Stimulated activated CD8-positive, alpha-beta memory T cell treated with anti-CD3 and anti-CD28 coated beads, Interleukin-7, amount 100 ng/mL, for 48 hours (primary cell): ENCODE measurements at places on chromosomes 5 and 9.

DNA sequence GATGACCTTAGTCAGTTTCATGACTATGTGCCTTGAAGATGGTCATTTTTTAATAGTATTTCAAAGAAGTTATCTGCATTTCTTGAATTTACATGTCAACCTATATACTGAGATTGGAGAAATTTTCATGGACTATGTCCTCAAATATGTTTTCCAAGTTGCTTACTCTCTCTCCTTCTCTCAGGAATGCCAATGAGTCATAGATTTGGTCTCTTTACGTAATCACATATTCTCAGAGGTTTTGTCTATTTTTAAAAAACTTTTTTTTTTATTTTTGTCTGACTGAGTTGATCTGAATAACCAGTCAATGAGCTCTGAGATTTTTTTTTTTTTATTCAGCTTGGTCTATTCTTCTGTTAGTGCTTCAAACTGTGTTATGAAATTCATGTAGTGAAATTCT is 374.7 kb upstream of the GRIN3A start:
- DNase-seq = no peak

DNA sequence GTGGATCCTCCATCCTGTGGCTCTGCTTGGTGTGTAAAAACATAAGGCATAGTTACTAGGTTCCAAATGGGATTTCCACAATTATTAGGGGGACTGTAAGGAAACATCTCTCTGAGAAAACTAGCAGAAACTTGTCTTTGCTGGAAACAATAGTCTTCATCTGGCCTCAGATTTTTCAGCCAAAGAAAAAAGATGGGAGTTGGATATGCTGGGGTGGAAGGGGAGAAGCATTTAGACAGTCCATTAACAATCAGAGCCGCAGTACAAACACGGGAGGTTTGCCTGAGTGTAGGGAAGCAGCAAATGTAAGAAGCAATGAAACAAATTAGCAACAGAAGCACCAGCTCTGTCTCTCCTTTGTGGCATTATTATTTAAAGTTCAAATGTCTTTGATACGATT is 402.7 kb upstream of the ZNF608 start:
- DNase-seq = no peak

DNA sequence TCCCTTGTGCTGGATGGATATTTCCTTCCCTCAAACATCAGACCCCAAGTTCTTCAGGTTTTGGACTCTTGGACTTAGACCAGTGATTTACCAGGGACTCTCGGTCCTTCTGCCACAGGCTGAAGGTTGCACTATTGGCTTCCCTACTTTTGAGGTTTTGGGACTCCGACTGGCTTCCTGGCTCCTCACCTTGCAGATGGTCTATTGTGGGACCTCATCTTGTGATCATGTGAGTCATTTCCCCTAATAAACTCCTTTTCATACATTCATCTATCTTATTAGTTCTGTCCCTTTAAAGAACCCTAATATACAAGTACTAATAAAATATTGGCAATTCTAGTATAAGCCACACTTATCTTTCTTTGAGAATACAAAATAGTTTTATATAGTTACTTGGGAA is 1078.9 kb downstream of the CDH12 start:
- no peak for DNase-seq

GRCh38 chr5:2112173-2113025 is 229.7 kb upstream of the IRX4 start:
- DNase-seq = no peak

DNA sequence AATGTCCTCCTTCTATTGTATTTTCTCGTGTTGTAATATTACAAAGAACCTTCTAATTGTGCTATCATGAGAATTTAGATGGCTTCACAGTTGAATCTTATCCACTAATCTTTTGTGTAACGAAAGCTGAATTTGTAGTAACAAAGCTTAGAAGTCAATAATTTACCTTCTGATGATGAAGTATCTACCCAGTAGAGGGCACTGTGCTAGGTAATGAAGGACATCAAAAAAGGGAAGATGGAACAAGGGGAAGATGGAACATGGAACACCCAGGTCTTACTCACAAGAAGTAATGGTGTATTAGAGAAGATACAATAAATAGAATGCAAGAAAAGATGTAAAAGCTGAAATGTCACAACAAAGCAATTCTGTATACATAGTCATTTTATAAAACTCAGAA is 131.0 kb upstream of the CCNG1 start:
- DNase-seq = no peak

DNA sequence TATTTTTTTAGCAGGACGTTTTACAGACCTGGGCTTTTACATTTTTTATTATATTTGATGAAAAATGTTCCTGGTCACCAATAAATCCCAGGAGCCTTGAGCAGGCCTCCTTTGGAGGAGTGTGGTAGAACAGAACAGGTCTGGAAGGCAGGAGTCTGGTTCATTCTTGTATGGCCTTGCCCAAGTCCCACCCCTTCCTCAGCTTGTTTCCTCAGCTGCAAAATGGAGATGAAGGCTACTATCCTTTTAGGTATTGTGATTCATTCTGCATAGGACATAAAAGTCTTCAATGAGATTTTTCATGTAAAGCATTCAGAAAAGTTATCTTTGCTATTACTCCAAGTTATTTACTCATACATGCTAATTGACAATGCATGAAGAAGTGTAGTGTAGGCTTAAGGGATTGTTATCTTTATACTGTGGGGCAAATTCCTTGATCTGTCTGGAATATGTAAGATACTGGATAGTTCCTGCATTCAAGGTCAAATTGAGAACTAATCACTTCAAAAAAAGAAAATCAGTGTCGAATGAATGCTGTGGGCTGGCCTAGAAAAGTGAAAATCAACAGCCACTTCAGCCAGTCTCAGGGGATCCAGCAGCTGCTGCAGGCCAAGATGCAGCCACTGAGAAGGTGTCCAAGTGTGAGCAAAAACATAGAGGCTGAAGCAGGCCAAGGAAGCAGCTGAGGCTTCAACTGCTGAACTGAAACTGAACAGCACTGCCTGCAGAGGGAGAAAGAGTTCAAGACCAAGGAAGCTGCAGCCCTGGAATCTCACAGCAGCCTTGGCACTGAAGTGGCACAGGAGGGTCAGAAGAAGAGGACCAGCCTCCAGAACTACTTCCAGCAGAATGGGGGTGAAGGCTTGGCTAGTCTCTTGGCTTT is 15.5 kb upstream of the SLC36A3 start:
- DNase-seq = no peak

DNA sequence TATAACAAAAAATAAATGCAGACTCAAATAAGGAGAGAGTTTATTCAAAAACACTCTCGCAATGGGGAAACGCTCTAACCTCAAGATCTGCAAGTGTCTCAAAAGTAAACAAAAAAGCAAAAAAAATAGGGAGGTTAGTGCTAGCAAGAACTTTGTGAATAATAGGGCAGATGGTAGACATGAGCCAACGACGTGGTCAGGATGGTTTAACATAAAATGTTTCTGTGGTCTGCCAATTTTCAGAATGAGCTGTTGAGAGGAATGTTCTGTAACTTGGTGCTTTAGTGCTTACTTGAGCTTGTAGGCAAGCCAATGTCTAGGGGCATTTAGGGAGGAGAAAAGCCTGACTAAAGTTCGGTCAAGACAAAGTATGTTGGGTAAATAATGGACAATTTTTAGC is 1813.9 kb upstream of the CDH6 start:
- DNase-seq = no peak

DNA sequence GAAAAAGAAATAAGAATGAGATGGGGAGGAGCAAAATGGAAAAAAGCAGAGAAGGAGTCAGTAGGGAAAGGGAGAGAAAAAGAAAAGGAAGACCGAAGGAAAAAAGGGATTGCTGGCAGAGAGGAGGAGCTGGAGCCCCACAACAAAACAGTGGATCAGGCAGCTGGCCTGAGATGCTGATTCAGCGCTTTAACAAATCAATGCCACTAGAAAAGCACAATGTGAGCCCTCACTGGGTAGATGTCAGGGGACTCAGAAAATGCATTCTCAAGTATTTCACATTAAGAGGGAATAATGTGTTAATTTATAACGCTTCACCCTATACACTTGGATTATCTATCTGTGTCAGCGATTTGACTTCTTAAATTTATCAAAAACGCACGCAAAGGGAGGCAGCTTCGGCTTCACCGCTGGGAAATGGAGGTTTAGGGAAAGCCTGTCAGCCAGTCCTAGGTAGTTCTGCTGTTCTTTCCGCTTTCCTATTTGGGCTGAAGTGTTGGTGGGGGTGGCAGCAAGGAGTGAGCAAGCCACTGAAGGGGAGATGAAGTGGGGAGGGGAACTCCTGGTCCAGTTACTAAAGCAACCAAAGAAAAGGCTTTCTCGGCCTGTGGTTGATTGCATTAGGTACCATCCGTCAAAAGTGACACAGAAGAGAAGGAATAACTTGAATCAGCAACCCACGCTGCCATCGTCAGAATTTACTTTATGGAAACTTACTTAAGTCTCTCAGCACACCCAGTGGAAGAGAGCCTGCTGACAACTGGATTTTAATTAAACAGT is 161.6 kb downstream of the BNC2 start:
- no peak for DNase-seq

DNA sequence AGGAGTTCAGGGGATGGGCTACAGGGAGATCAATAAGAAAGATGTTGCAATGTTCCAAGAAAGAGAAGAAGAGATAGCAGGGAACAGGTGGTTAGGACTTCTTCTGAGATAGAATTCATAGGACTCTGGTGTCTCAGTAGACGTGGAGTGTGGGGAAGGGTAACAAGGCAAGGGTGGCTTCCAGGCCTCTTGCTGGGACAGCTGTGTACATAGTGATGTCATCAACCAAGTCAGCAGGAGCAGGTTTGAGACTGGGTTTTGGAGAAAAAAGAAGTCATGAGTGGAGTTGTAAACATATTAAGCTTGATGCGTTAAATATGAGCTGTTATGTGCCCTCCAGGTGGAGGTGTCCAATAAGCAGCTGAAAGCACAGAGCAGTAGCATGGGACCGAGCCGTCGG is 211.8 kb upstream of the RASEF start:
- DNase-seq = no peak

- no peak for DNase-seq
Measured at GRCh38 chr5:161312882-161313281, 233.6 kb downstream of the GABRB2 start.

DNA sequence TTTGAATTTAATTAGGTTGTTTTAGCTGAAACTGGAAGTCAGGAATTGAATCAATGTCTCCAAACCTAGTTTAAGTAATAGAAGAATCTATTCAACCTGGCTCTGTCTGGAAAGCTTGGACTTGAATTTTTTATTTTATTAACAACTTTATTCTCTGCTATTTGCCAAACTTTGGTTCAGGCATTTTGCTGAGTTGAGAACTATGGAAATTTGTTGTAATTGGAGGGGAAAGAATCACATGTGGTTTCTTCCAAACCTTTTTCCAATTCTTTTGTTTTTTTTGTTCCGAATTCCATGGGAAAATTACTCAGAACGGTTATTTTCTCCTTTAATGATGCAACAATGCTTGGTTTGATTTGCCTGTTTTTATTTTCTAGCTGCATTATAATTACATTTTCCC is 98.2 kb upstream of the RPS23 start:
- DNase-seq = no peak

- no peak for DNase-seq
Measured at GRCh38 chr5:179759581-179760551, 27.2 kb downstream of the MAML1 start.

DNA sequence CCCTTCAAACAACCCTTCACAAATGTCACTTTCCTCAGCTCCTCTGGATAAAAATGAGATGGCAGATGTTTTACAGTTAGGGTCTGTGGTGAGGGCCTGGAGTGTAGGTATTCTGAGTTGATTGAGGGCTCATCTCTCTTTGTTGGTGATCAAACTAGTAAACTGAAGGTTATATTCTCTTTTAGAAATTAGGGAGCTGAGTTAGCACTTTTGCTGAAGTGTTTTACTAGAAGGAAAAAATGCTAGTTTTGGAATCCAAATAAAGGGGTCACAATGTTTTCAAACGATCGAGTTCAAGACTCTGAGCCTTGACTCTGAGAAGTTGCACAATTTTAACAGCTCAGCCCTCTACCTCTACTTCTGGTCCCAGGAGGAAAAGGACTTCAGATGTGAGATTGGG is 23.4 kb downstream of the RHOBTB3 start:
- no peak for DNase-seq

DNA sequence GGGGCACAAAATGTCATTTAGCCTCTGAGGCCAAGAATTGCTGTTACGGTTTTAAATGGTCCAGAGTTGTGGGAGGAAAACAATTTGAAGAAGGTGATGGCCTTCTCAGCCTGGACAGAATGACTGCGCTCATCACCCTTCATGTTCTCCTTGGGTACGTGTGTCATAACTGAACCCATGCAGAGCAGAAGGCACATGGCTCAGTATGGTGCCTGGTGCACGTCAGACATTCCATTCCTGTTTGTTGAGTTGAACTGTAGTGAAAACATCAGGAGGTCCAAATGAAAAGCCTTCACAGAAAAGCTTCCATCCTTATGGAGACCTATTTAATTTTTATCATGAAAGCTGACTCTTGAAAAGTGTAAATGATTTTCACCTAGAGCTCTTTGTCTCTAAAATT is 133.2 kb downstream of the CFAP90 start:
- DNase-seq = no peak

GRCh38 chr5:133285583-133286021 is 233.8 kb downstream of the HSPA4 start:
- no peak for DNase-seq

DNA sequence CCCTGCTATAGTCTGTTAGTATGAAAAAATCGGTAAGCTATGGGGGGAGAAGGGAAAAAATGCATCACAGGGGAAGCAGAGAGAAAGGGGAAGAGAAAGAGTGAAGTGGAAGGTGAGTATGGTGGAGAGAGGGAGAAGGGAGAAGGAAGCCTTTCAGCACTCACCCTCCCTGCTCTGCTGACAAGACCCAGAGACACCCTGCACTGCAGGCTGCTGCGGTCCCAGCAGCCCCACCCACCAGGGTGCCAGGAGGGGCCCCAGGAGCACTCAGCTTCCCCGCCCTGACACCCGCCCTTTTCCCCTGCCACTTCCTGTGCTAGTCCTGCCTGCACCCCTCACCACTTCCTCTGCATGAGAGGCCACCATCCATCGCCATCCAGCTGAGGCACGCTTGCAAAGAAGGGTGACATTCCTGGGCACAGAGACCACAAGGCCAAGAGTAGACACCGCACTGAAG is 12.7 kb downstream of the STK10 start:
- DNase-seq = peak; percentile 87

GRCh38 chr5:53479045-53479589 is 1.3 kb upstream of the FST start:
- DNase-seq = no peak

- DNase-seq = peak; percentile 9
Measured at GRCh38 chr5:72817076-72817481, 618 bp downstream of the TNPO1 start.

- no peak for DNase-seq
Measured at GRCh38 chr9:37413311-37413710, 9.2 kb upstream of the GRHPR start.

DNA sequence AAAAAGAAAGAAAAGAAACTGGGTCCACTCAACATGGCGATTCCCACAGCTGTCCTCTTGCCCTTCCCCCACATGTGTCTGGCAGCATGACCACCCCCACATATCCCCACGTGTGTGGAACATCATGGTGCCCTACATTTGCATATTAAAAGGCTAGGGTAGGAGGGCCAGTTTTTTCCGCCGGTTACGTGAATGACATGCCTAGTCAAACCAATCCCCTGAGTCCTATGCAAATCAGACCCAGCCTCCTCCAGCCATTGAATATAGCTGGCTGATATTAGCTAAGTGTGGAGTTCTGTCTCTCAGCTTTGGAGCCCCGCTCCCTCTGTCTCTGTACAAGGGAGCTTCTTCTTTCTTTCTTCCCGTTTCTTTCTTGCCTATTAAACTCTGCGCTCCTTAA is 33.0 kb upstream of the CCDC112 start:
- no peak for DNase-seq

- no peak for DNase-seq
Measured at GRCh38 chr5:180832638-180833068, 28.4 kb downstream of the ZFP62 start.

GRCh38 chr5:56092115-56092514 is 97.4 kb upstream of the IL6ST start:
- no peak for DNase-seq

- DNase-seq = no peak
Measured at GRCh38 chr5:78253201-78253600, 41.3 kb downstream of the AP3B1 start.
